ENCODE measurements at places on chromosomes 1 and 21.

GRCh38 chr1:110408488-110408887 is 994 bp upstream of the LAMTOR5 start:
- no peak for DNase-seq

GRCh38 chr1:177926201-177926600 is 43.7 kb downstream of the SEC16B start:
- DNase-seq: no peak

- DNase-seq: no peak
Observed at GRCh38 chr21:33334824-33335223, 10.1 kb downstream of the IFNAR1 start.

GRCh38 chr1:26996024-26996423 is 2.5 kb downstream of the TRNP1 start:
- DNase-seq: no peak

DNA sequence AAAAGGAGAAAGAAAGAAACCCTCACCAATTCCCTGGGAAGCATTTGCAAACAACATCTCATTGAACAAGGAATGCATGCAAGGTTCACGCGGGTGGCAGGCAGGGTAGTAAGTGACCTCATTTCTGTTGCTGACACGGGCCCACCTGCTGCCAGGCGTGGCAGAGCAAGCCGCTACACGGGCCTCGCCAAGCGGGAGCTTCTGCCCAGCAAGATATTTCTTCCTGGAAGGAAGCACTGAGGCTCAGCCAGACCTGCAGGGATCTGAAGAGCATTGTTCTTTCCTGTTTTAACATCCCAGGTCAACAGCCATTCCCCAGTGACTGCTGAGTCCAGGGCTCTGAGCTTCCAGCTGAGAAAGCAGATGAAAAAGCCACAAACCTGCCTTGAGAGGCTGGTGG is 91.9 kb upstream of the IGSF21 start:
- DNase-seq: no peak

DNA sequence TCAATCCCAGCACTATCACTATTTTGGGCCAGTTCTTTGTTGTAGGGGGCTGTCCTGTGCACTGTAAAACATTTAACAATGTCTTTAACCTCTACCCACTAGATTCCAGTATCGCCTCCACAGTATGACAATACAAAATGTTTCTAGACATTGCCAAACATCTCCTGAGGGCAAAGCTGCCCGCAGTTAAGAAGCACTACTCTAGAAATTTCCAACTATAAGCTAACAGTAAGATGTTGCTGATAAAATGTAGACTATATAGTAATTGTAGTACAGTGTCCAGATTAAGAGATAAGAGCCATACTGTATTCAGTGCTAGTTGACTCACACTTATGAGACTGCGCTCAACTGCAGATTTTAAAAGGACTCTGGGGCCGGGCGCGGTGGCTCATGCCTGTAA is 5.0 kb downstream of the MTF1 start:
- DNase-seq: no peak

- DNase-seq: no peak
Observed at GRCh38 chr1:185426848-185427247, 109.8 kb upstream of the IVNS1ABP start.

DNA sequence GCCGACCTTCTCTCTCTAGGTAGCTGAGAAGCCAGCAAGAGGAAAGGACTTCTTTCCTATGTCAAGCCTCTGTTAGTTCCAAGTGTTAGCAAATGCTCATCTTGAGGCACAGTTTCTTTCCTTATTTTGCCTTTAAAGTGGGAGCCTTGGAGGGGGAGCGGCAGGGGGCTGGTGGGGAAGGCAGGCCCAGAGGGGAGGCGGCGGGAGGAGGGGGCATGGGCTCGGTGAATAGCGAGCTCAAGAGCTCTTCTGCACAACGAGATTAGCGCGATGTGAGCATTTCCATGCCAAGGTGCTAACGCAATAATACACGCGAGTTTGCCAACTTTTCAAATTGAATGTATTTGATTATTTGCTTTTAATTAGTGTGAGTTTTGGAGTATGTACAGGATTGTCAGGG is 372.6 kb downstream of the RPS6KC1 start:
- peak; percentile 35 for DNase-seq

GRCh38 chr21:45856442-45856841 is 125.1 kb upstream of the COL6A1 start:
- DNase-seq: no peak

DNA sequence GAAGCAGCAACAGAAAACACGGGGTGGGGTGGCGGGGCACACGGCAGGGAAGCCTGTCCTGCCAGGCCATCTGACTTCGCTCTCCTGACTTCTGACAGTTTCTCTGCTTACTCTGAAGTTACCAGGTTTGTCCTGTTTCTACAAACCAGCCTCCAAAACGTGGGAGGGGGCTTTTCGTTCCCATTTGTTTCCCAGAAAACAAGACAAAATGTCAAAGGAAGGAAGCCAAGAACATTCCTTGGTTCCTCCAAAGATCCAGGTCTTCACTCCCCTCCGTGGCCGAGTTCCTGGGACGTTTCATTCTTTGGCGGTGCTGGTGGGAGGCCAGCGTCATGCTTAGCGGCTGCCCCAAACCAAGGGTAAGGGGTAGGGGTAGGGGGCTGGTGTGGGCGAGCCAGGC is 49.6 kb downstream of the MEGF6 start:
- DNase-seq: no peak

DNA sequence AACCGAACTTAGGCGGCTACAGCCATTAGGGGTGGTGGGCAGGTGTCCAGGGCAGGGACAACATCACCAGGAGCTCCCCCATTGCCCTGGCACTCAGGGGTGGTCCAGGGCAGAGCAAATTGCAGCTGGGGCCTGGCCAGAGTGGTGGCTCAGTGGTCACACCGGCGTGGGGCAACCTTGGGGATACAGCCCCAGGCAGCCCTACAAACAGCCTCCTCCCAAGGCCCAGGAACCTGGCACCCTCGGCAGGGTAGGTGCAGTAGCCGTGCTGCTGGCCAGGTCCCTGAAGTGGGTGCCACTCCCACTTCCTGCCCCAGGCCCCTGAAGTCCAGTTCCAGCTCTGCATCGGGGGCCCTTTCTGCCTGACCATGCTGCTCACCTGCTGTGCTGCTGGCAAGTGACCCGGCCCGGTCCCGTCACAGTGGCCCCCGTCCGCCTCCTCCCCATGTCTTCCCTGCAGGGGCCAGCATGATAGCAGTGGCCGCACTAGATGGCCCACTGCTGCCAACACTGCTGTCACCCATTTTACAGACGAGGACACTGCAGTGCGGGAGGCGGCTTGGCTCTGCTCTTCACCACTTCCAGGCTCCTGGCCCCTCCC is 712.8 kb downstream of the MATN1 start:
- DNase-seq: no peak

- DNase-seq: no peak
Observed at GRCh38 chr1:6447016-6447817, 18.8 kb downstream of the TNFRSF25 start.

DNA sequence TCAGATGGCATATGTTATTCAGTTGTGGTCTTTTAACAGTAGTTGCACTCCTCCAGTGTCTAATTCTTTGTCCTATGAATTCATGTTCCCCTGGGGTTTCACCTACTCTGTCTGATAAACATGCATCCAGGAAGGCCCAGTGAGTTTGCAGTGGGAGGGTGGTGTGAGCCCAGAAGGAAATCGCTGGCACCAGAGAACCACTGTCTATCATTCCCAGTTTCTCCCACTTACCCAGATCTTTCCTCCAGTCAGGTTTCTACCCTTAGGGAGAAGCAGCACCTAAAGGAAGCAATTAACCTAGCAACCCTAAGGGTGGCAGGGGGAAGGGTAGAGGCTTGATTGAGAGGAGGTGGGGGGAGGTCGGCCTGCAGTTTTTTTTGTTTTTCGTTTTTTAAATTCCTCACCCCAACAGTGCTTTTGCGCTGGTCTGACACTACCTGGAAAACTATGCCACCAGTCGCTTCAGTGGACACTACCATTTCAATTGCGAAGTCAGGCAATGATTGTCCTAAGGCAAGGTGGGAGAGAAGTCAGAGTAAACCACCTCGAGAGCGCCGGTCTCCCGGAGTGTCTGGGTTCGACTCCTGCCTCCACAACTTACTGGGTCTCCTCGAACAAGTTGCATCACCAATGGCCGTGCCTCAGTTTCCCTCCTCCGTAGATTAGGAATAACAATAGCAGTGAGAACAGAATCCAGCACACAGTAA is 766 bp upstream of the SLC44A3 start:
- DNase-seq: no peak

DNA sequence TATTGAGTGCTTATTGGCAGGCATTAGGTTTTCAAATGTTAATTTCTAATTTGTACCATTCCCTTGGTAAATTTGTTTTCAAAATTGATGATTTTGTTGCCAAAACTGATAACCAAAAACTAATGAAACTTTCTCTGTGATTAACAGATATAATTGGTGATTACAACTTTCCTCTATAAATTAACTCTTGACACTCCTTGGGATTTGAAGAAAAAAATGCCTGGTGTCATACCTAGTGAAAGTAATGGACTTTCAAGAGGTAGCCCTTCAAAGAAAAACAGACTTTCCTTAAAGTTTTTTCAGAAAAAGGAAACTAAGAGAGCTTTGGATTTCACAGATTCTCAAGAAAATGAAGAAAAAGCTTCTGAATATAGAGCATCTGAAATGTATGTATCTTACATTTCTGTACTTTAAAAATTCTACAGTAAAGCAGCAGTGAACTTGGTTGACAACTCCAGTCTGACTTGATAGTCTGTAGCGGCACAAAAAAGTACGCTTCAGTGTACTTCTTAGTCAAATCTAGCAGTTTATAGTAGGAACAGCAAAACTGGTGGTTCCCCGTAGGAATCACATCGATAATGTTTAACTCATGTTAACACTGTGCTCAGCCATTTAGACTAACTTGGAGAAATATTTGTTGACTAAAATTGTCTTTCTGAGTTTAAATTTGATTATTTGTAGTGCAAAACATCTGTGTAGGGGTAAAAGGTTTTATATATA is 3.0 kb downstream of the USP1 start:
- peak; percentile 19 for DNase-seq

- DNase-seq: no peak
Observed at GRCh38 chr1:186435336-186435735, 25.6 kb downstream of the PDC start.

Measured in NCI-H524 (cell line).